Spleen (tissue), 13 donors: ENCODE measurements at places on chromosomes 1 and 21. TPM values are rescaled to one million over a fixed set of nuclear protein-coding genes. Genes with fewer than 3 reads are reported as not detected.

The SLC37A1 gene
- 23.9 TPM for total RNA-seq

The OMA1 gene
- 40.1 TPM for total RNA-seq

The LSM10 gene
- total RNA-seq = 46.0 TPM

The LRRC71 gene
- total RNA-seq = 0.23 TPM

The RIPPLY3 gene
- total RNA-seq = not detected

The OLFML2B gene
- 29.4 TPM for total RNA-seq

The CD58 gene
- total RNA-seq = 51.7 TPM

- DNase-seq = no peak
Measured at GRCh38 chr1:55789466-55789865, 574.3 kb upstream of the USP24 start.

DNA sequence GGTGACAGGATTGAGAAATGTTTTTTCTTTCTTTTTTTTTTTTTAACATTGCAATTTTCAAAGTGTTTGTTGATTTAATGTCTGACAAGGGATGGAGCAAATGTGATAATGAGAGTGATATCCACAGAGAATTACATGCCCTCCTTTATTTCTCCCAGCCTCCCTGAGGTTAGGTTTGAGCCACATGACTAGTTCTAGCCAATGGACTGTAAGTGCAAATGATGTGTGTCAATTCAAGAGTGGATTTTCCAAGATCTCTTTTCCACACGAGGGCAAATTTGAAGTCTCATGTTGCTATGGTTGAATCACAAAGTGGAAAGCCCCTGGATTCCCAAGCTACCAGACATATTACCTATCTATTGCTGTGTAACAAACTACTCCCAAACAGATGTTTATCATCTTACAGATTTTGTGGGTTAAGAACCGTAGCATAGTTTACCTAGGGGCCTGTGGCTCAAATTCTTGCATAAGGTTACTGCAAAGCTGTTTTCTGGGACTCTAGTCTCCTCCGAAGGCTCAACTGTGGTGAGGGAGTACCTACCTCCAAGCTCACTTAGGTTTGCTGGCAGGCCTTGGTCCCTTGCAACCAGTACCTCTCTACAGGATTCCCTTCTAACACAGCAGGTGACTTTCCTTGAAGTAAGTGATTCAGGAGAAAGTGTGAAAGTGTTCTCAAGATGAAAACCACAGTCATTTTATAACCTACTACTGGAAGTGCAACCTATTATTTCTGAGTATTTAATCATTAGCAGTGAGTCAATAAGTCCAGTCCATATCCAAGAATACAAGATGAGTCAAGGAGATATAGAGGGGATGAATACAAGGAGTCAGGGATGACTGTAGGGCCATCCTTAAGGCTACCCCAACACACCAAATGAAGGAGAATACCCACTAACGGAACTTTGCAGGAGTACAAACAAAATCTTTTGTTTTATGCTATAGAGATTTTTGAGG lies 533.6 kb downstream of the PTPRC start:
- DNase-seq = no peak

- no peak for DNase-seq
Measured at GRCh38 chr1:243973169-243973568, 77.9 kb upstream of the ZBTB18 start.

DNA sequence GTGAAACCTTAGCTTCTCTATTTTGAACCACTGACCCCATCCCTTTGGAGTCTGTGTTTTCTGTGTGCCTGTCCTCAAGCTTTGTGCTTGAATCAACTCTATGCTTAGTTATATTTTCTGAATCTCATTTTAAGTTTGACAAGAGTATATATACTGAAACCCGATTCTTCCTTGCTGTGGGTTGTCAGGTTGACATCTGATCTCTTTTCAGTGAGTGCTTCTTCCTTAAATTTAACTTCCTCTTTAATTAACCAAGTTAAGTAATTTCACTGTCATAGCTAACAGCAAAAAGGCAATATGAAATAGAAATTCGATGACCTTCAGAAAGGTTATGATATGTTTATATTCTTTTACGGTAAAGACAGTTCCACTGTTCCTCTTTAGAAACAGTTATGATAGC lies 69.4 kb downstream of the C1orf21 start:
- DNase-seq = no peak
